SJCRH30 (cell line): ENCODE measurements at places on chromosomes 7 and 10. TPM values are rescaled to one million over a fixed set of nuclear protein-coding genes. Genes with fewer than 3 reads are reported as not detected.
A peak's percentile ranks its signal among the peaks of the same experiment; 100 is the strongest.

GRCh38 chr7:4525884-4526283, 156.2 kb upstream of the FOXK1 start:
- DNase-seq = no peak

DNA sequence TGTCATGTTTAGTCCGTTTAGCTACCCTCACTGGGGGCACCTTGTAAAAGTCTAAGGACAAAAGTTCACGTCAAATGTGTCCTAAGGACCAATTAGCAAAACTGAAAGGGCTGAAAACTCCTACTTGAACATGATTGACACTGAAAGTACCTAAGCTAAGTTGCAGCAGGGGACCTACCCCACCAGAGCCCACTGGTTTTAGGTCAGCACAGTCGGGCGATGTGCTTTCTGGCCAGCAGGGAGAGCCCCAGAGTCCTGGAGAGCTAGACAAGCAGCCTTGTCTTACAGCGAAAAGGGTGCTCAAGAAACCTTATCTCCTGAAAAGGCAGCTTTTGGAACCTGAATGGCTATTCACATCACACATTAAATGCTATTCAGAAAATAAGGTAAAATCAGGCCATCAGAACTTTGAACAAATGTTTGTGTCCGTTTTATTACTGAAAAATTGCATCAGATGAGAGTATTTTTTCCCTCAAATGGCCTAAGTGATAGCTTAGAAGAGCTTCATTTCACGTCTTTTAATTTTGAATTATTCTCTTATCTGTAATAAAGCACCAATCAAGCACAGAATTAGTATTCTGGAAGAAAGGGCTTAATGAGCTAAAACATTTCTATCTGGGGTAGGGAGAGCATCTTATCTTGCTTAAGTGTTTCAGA, 52.2 kb upstream of the MKI67 start:
- DNase-seq = peak; percentile 60

DNA sequence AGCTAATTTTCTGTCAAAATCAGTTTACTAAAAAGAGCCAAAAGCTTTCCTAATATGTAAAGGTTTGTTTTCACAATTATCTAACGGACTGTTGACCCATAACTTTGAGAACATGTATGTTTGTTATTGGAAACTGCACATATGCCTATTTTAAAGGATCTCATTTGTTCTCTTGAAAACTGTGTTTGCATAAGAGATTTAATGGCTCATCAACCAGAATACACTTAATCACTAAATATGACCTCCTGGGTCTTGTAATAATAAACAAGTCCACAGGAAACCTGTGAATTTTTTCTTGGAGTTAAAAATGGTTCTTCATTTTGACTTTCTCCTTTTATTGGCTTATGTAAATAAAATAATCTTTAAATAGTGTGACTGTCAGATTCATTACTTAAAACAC, 48.3 kb upstream of the STEAP1B start:
- no peak for DNase-seq

DNA sequence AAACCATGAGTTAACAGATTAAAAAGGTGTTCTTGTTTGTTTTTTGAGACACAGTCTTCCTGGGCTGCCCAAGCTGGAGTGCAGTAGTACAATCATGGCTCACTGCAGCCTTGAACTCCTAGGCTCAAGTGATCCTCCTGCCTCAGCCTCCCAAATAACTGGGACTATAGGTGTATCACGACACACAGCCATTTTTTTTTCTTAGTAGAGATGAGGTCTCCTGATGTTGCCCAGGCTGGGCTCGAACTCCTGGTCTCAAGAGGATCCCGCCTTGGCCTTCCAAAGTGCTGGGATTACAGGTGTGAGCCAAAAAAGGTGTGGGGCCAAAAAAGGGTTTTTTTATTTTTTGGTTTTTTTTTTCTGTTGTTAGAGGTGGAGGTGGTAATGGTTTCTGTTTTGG, 29.3 kb downstream of the KMT2C start:
- DNase-seq = no peak

- DNase-seq = no peak
These were observed 151.1 kb downstream of the ELMO1 start for GRCh38 chr7:37297546-37297945.

The LDB3 gene
- 0.53 and 0.59 TPM in 2 replicates for total RNA-seq

DNA sequence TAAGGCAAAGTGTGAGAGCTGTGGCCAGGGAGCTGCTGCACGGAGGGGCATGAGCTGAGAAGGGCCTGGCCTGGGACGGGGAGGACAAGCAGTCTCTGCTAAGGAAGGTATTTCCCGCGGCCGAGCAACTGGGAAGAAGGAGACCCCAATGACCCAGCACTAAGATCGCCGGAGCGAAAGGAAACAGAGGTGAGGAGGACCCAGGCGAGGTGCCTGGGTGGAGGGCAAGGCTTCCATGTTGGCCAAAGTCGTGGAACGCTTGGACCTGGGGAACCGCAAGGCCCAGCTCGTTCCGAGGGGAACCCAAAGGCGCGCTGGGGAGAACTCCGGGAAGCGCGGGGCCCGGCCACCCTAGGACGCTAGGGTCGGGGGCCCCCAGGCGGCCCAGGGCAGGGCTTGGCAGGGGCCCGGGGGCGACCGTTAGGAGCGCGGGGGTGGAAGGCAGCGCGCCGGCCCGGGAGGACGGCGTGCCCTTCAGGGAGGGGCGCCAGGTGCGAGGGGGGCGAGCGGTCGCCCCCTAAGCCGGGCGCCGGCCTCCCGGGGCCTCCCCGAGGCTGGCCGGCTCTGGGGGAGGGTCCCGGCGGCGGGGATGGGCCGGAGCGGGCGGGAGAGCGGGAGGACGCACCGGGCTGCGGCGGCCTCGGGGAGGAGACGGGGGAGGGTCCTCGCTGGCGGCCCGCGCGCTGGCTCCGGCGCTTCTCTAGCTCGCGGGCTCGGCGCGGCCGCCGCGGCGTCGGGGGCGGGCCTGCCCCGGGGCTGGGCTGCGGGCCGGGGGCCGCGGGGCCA, 545 bp downstream of the GIGYF1 start:
- DNase-seq = no peak

The EN2 gene
- 0.61 and 0.81 TPM in 2 replicates for total RNA-seq

The GSTO2 gene
- 0.08 TPM in 1 of 2 replicates, not detected in the other for total RNA-seq

GRCh38 chr10:86876748-86877147, 80.7 kb downstream of the MMRN2 start:
- no peak for DNase-seq
